ENCODE measurements at places on chromosomes 6 and 20.

DNA sequence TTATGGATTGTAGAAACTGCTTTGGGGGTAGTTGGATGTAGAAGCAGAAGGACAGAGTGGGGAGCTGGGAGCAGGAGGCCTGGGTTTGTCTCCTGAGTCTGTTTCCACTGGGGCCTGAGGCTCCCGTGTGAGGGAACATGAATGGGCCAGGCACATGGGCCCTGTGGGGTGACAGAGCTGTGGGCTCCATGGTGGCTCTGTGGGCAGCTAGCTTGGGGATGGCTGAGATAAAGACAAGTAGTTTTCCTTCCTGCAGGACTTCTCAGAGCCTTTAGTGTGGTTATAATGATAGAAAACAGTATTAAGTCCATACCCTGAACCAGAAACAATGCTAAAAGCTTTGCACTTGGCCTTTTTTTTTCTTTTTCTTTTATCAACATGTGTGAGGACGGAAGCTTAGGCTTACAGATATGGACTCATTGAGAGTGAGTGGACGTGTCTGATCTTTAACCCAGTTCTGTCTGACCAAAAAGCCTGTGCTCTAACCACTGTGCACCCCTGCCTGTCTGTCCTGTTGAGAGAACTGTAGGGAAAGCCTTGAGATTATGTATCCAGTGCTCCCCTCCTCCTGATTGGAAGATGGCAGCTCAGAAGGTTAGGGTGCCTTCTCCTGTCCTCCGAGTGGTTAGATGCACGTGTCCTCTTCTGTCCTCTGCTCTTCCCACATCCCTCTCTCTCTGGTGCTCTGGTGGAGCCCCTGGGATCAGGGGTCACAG is 98.3 kb downstream of the CDH26 start:
- DNase-seq, result no peak

- no peak for DNase-seq
Observed at GRCh38 chr6:32132110-32132509, 2.0 kb upstream of the FKBPL start.

DNA sequence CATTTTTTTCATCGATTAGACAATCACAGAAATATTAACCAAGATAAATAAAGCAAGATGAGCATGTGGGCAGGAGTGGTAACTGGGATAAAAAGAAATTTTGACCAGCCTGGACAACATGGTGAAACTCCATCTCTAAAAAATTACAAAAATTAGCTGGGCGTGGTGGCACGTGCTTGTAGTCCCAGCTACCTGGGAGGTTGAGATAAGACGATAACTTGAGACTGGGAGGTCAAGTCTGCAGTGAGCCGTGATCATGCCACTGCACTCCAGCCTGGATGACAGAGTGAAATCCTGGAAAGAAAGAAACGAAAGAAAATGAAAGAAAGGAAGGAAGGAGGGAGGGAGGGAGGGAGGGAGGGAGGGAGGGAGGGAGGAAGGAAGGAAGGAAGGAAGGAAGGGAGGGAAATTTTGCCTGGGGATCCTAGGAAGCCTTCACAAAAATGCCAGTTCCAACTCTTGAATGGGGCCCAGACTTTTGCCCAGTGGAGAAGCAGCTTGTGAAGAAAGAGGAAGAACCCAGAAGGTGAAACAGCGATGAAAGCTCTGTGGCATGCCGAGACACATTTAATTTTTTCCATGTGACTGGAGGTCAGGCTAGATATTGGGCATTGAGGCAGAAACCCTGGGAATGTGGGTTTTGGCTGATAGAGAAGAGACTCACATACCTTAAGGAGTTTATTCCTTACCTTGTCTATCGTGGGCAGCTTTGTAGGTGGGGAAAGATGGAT is 20.3 kb downstream of the CCDC170 start:
- DNase-seq, result no peak

- no peak for DNase-seq
Observed at GRCh38 chr6:65231616-65232015, 475.4 kb downstream of the EYS start.

DNA sequence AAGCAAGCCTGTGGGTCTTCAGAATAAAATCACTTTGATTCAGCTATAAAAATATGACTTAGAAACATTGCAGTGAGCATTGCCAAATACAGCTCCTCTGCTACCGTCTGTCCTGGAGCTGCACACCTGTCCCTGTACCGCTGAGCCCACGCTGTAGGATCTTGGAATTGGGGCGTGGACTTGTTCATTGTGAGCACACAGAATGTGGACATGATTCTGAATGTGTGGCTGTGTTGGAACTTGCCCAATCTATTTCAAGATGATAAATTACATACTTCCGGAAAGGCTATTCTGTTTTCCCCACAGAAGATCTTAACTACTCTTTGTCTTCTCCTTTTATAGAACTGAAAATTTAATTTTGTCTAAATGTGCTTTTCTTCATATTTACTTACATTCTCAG is 107.3 kb downstream of the UST start:
- no peak for DNase-seq

DNA sequence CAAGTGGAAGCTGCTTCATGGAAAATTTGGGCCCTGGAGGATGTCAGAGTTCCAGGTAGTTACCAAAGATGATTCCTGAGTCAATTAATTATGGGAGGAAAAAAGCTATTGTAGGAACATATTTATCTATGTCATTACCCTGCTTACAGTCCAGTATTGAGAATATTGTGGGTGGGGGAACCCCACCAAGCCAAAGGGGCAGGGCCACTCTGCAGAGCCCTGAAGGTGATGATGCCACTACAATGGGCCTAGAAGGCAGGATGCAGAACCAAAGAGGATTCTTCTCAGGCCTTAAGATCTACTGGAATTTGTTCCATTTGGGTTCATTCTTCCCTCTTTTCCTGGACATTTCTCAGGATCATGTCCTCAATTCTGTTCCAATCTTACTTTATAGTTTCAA is 375.2 kb upstream of the MARCKS start:
- no peak for DNase-seq

GRCh38 chr20:63495741-63496595 is 2.9 kb downstream of the EEF1A2 start:
- peak; percentile 71 for DNase-seq

DNA sequence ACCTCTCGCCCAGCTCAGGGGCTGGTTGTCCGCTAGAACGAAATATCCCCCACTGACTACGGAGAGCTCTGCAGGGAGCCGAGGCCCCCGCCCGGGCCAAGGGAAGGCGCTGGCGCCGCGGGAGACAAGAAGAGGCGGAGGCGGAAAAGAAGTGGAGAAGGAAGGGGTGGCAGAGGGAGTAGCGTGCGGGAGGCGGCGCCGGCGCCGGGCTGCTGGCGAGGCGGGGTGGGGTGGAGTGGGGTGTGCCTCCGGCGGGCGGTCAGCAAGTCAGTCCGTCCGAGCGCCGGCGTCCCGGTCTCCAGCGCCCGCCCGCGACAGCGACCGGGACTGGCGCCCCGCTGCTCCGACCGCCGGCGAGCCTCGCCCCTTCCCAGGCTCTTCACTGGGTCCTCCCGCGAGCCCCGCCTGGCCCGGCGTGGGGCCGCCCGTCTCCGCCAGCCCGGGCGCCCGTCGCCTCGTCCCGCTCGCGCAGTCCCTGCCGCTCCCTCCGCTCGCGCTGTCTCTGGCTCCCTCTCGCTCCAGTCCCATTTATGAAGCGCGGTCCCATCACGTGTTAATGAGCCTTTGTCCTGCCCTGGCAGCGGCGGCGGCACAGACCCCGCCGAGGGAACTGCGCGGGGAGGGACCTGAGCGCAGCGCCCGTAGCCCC is at the start of gene CNR1:
Gene CNR1 (minus strand): TSS at position 504 of the 649 bp plus-strand sequence. CDS start 21,073 bp downstream, outside the sequence.
- DNase-seq, result peak; percentile 78

DNA sequence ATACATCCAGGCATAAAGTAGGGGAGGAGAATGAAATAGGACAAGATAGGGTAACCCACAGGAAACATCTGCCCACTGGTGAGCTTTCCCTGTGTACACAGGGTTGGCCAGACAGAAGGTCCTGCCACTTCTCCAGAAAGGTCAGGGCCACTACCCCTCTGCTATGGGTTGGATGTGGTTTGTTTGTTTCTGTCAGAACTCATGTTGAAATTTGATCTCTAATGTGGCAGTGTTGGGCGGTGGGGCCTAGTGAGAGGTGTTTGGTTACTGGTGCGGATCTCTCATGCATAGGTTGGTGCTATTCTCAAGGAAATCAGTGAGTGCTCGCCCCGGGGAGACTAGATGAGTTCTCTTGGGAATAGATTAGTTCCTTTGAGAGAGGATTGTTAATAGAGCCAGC is 15.6 kb upstream of the MAS1 start:
- DNase-seq, result no peak

- DNase-seq, result no peak
Observed at GRCh38 chr6:75993236-75994162, 79.0 kb downstream of the IMPG1 start.

DNA sequence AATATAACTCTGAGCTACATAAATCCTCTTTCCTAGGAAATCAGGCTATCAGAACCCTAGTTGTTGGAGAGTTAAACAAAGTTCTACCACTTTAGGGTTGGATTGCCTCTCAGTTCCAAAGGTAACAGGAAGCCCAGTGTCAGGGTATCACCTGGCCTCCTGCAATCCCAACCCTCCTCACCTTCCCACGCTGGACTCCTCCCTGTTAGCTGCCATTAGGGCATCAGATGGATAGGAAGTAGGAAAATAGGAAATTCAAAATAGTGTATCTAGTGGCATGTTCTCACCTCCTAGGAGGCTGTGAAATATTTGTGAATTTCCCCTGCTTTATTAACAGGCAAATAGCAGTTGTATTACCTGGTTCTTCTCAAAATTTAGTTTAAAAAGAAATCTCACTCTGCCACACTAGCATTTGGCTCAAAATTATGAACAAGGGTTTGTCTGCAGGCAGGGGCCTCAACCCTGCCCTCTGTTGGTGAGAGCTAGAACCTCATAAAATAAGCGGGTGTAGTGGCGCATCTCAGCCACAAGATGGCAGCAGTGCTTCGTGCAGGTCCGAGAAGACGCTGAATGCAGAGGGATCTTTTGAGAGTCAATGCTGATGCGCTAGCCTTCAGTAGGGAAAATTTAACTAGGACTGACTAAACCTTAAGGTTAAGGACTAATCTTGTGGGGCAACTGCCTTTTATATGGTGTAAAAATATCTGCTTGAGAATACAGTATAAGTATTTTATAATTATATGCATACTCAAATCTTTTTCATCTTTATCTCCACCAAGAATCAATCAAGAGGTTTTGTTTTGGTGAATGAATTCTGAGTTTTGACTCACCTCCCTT is 209.8 kb upstream of the KCNQ5 start:
- DNase-seq, result peak; percentile 77

GRCh38 chr6:63731930-63732329 is 96.3 kb downstream of the PHF3 start:
- DNase-seq, result no peak

GRCh38 chr20:64188682-64189529 is 24.7 kb downstream of the MYT1 start:
- peak; percentile 68 for DNase-seq

DNA sequence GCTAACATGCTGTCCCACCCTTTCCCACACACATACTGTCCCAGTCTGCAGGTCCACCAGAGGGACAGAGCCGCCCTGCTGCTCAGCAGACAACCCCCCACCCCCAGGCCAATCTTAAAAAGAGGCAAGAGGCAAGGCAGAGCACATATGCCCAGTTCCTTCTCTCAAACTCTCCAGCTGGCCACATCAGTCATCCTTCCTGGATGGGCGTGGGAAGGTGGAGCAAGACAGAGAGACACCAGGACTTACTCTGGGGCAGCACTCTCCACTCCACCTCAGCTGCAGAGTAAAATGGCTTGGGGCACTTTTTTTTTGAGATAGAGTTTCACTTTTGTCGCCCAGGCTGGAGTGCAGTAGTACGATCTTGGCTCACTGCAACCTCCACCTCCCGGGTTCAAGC is 10.8 kb downstream of the MOCS3 start:
- no peak for DNase-seq

DNA sequence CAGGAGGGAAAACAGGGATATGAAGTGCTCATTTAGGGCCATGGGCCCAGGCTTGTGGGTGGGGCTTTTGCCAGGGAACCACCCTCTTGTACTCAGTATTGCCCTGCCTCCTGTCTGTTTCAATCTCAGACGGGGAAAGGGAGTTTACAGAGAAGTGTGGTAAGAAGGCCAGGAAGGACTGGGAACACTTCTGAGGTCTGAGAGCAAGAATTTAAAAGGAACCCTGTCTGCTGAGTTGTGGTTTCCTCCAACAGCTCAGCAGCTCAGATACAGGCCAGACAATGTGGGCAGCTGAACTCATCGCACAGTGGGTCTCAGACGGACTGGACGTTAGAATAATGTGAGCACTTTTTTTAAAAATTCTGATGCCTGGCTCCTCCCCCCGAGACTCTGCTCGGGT is 354.1 kb upstream of the ARID1B start:
- DNase-seq, result no peak

DNA sequence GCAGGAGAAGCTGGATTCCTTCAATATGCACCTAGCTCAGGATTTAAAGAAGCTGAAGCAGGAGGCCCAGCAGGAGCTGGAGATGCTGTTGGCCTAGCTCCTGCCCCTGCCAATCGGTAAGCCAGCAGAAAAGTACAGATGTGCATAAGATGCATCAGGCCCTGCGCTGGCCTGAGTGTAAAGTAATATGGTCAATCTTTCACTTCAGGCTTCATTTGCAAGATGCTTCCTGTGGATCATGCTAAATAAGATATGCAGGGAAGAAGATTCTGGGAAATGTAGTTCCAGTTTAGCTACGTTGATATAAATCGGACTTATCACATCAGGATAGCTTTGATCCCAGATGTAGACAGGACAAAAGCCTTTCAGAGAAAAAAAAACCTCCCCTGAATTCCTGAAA is 100.3 kb downstream of the GJA1 start:
- no peak for DNase-seq

GRCh38 chr6:17417817-17418216 is 24.4 kb downstream of the CAP2 start:
- no peak for DNase-seq
